ENCODE measurements at places on chromosomes 1 and 21.

DNA sequence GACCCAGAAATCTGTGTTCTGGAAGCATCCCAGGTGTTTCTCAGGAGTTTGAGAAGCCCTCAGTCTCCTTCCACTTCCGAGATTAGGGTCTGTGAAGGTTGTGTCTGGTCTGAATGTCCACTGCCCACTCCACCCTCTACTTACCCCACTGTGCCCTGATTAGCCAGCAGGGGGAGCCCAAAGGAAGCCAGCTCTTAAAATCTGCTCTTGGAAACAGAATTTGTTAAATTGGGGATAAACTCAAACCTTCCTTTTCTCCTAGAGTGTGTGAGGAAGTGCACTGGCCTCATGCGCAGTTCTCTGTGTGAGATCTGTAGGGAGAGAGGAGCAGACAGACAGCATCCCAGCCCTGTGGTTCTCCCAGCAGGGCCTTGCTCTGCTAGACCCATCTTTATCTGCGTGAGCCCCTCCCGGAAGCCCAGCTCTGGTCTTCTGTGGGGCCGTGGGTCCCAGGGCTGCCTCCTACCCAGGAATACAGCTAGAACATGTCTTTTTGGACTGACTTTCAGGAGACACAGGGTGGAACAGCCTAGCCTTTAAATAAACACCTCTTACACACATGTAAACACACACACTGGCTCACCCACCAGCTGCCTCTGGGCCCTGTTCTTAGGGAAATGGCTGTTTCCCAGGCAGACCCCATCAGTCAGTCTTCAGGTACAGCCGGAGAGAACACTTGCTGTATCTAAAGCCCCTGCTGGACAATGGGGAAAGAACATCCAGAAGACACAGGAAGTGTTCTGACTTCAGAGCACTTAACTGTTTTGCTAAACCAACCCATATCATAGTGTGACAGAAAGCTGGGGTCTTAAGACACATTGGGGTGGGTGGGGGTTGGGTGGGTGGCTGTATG, 52.2 kb downstream of the SMYD2 start:
- DNase-seq = peak; percentile 76

- DNase-seq = peak; percentile 97
Measured at GRCh38 chr21:16419188-16419921, 689.6 kb downstream of the USP25 start.

DNA sequence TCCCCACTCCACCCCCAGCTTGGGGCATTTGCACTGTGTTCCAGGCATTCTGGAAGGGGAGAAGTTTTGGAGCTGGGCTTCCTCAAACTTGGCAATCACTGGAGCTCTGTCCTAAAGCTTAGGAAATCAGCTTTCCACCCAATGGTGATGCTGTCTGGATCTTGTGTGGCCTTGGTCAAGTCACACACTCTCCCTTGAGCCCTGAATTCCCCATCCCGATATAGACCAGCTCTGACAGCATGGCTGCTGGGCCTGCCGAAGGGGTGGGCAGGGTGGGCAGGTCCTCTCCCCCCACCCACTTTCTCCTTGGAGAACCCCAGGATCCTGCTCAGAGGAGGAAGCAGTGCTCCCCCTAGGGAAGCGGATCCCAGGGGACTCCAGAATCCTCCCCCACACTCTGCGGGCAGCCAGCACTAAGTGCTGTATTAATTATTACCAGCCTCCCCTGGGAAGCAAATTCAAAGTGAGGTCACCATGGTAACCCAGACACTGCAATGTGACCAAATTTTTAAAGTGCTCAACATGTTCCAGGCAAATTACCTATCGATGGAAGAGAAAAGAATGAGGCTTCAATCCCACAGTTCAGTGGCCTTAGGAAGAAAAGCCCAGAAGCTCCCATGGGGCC, 21.3 kb upstream of the LDLRAP1 start:
- no peak for DNase-seq

DNA sequence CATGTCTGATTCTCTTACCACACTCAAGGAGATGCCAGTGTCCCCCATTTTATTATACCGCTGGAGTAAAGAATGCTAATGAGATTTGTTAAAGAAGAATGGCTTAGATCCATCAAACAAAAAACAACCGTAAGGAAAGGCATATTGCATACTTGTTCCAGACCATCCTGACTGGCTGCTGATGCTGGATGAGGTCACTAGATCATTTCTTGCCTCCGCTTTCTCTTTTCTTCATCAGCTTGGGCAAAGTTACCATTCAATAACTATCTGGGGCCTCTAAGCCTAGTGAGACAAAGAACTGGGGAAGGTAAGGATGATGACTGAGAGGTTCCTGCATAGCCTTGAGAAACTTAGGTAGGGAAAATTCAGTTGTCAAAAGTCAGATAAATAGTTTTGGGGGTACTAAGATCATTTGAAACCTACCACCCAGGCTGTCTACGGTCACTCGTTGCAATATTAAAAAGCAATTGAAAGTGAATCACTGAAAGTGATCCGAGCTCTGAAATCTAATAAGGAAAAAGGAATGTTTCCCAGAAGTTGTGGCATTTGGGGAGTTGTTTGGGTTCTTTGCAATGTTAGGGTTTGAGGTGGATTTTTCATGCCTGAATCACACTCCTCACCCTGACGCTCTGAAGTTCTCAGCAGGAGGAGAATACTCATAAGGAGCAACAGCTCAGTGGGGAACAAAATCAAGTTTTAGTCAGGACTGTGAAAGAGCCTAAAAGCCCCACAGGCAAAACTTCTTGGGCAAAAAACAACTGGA, 176.8 kb downstream of the HHIPL2 start:
- no peak for DNase-seq

DNA sequence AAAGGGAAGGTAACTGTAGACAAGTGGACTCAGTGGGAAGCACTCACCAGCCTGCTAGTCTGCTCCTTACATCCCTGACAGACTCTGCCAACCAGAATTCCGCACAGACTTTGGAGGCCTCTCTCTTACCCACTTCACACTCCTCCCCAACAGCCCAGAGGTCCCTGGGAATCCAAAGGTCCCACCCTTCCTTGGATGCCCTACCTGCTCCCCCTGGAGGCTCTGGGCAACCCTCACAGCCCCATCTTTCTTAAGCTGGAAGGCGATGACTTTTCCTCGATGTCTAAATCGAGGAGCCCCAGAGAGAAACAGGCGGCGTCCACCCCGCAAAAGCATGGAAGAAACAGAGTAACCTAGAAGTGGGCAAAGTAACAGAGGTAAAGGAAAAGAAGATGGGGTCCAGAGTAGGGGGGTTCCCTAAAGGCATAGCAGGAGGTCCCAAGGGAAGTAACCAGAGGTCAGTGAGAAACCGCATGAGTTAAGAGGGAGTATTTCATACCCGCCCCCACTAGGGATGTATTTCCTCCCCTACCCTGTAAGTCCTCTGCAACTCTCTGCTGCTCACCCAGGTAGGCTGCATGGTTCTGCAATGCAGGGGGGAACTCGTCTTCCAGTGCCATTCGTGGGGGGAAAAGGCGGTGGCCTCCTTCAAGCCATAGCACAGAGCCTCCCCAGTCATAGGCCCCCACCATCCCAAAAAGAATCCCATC, 8.4 kb downstream of the ITGA10 start:
- DNase-seq = no peak
